ENCODE measurements at places on chromosomes 4 and X. TPM values are rescaled to one million over a fixed set of nuclear protein-coding genes. Genes with fewer than 3 reads are reported as not detected.

DNA sequence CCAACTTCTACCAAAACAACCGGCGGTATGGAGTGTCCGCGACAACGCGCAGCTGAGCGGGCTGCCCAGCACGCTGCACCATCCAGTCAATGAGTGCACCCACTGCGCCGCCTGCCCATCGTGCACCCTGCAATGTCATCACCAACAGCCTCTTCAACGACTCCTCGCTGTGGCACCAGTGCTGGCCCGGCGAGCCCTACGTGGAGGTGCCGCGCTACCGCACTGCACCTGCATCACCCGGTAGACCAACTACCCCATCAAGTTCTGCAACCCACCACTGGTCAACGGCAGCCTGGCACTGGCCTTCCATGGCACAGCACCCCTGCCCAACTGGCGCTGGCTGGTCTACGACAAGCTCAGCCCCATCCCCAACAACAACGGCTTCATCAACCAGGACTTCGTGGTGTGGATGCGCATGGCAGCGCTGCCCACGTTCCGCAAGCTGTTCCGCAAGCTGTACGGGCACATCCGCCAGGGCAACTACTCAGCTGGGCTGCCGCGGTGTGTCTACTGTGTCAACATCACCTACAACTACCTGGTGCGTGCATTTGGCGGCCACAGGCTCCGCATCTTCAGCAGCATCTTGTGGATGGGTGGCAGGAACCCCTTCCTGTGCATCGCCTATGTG is 42.8 kb downstream of the IL13RA1 start:
- H3K4me3 ChIP-seq = no peak overlapping the region
- H3K27ac ChIP-seq = no peak overlapping the region
- peaks cover 2% of the 10 kb centered on the region for H3K27me3 ChIP-seq
- no peaks in the 10 kb centered on the region for H3K36me3 ChIP-seq

DNA sequence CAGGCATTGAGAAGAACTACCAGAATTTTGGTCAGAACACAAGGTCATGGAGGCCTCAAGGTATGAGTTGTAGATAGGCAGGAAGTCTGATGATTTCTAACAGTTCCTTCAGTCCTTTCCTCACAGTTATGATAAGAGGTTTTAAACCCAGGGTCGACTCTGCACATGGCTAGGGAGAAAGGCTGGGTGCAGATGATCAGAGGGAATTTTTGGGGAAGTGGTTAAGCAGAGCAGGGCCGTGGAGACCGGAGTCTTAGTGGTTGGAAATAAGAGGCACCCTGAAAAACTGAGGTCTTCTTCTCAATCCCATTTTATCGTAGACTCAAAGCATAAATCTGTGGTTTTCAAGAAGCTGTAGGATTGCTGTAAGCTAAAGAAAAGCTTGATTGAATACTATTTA is 118.5 kb upstream of the ANK2 start:
- no peak overlapping the region for H3K4me3 ChIP-seq
- no peaks in the 10 kb centered on the region for H3K36me3 ChIP-seq
- H3K27me3 ChIP-seq = peaks cover 9% of the 10 kb centered on the region

DNA sequence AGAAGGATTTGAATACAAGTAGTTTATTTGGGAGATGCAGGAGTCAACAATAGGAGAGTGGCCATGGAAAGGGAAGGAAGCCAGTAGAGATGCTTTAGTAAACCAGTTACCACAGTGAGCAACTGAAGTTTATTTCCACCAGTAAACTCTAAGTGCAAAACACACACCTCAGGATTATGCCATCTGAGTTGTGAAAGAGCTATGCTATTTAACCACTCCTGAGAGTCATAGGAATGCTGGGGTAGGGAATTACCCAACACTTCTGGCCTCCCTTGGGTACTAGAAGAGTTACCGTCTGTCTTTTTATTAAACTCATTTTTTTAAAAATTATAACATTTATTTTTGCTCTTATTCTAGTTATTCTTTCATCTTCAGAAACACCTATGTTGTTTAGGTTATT is 834.6 kb upstream of the AMOT start:
- H3K36me3 ChIP-seq = no peaks in the 10 kb centered on the region
- H3K27me3 ChIP-seq = no peaks in the 10 kb centered on the region

- no peak overlapping the region for H3K4me3 ChIP-seq
- no peak overlapping the region for H3K27ac ChIP-seq
- no peaks in the 10 kb centered on the region for H3K36me3 ChIP-seq
- peaks cover 8% of the 10 kb centered on the region for H3K4me1 ChIP-seq
- DNase-seq = no peak
Observed at GRCh38 chrX:15114743-15115566, 154.9 kb downstream of the ASB9 start.

DNA sequence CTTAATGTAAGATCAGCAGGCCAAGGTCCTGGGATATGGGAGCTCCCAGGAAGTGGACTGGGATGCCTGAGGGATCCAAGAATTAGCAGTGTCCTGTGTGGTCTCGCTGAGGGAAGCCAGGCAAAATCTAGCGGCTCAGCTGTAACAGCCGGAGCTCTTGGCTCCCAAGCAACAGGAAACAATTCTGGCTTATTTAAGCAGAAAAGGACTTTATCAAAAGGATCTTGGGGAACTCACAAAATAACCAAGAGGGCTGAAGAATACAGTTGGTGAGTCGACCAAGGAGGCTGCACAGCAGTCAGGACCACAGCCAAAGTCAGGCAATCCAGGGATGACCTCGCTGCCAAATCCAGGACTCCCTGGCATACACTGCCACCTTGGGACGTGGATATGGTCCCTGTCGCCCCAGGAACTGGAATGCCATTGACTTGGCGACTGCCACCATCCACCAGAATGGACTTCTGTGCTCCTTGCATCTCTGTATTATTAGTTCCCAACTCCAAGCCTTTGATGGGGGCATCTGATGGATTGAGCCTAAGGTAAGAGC is 165.3 kb upstream of the BCOR start:
- H3K4me3 ChIP-seq = no peak overlapping the region
- no peaks in the 10 kb centered on the region for H3K36me3 ChIP-seq
- DNase-seq = no peak
- H3K27ac ChIP-seq = no peak overlapping the region
- H3K27me3 ChIP-seq = no peaks in the 10 kb centered on the region

GRCh38 chr4:42425146-42426065 is 28.1 kb downstream of the SHISA3 start:
- H3K36me3 ChIP-seq = peaks cover 14% of the 10 kb centered on the region
- no peak overlapping the region for H3K27ac ChIP-seq
- no peaks in the 10 kb centered on the region for H3K27me3 ChIP-seq
- H3K4me3 ChIP-seq = no peak overlapping the region
- DNase-seq = no peak
- no peaks in the 10 kb centered on the region for H3K4me1 ChIP-seq

GRCh38 chr4:98506462-98507132 is 151.8 kb downstream of the TSPAN5 start:
- peaks cover 33% of the 10 kb centered on the region for H3K4me1 ChIP-seq
- DNase-seq = no peak
- H3K4me3 ChIP-seq = no peak overlapping the region
- H3K27ac ChIP-seq = no peak overlapping the region

DNA sequence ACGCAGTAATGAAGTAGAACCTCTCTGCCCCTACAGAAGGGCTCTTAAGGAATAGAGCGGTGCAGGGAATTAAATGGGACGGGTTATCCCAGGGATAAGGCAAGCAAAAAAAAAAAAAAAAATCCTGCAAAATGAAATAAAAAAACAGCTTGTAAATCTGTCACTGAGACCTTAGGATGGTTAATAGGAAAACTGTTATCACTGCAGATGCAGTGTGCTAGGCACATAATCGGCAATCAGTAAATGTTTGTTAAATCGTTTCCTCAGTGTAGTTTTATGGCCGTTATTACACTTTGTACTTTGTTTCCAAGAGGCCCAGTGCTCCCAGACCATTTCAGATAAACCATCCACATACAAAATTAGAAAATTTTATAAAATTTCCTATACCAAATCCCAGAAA is 1.0 kb downstream of the HNRNPH2 start:
- H3K4me3 ChIP-seq = peak overlapping the region; percentile 89
- peak overlapping the region; percentile 98 for H3K27ac ChIP-seq
- no peak for DNase-seq

DNA sequence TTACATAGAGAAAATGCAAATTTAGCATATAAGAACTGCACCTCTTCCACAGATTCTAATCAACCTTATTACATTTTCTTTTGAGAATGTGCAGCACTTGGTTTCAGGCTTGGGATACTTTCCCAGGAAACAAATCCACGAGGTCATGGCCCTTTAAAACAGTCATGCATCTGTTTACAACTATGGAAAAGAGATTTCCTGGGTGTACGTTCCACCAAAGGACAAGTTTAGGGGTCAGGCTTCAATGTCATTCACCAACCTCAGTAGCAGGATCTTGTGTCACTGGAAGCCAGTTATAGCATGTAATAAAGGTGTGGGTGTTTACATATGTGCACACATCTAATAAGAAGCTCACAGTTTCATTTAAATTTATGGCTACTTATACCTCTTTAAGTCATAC is 30.7 kb downstream of the EREG start:
- no peak overlapping the region for H3K27ac ChIP-seq
- peaks cover 6% of the 10 kb centered on the region for H3K4me1 ChIP-seq
- H3K27me3 ChIP-seq = no peaks in the 10 kb centered on the region
- H3K4me3 ChIP-seq = no peak overlapping the region

GRCh38 chr4:107442538-107443111 is 277.4 kb downstream of the PAPSS1 start:
- no peaks in the 10 kb centered on the region for H3K27me3 ChIP-seq
- H3K4me1 ChIP-seq = no peaks in the 10 kb centered on the region
- DNase-seq = no peak
- no peak overlapping the region for H3K27ac ChIP-seq
- no peaks in the 10 kb centered on the region for H3K36me3 ChIP-seq

DNA sequence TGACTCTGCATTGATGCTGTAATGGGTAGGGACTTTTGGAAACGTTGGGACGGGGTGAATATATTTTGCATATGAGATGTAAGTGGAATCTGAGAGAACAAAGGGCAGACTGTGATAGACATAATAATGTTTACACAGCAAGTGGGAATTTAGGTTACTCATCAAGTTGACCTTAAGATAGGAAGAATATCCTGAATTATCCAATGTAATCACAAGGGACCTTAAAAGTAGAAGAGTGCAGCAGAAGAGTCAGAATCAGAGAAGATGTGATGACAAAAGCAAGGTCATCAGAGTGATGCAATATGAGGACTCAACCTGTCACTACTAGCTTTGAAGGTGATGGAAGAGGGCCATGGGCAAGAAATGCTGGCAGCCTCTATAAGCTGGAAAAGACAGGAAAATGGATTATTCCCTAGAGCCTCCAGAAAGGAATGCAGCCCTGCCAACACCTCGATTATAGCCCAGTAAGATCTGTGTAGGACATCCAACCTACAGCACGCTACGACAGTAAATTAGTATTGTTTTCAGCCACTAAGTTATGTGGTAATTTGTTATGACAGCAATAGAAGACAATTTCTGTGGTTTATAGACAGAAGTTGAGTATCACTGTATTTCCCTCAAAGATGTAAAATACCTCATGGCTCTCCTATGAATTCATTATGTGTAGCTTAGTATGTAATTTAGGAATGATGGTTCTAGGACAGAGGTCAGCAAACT is 26.4 kb downstream of the MORC4 start:
- no peaks in the 10 kb centered on the region for H3K4me1 ChIP-seq
- H3K27ac ChIP-seq = no peak overlapping the region

DNA sequence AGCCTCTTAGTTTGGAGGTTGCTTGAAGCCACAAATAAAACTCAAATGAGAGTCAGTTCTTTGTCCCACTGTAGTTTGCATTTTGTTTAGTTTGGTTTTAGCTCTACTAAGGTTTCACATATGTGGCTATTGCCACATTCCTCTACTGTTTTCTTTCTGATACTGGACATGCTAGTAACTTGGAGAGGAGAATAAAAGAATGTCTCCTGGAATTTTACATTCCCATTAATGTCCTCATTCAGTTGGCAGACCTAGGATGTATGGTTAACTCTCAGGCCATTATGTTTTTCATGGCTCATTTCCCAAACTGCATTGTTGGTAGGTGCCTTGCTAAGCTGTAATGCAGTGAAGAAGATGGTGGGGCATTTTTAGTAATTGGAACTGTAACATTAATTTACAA is 29.9 kb downstream of the UPRT start:
- no peak overlapping the region for H3K4me3 ChIP-seq
- H3K27ac ChIP-seq = no peak overlapping the region
- H3K4me1 ChIP-seq = no peaks in the 10 kb centered on the region

MAGEA10 gene
- not detected for total RNA-seq

GLOD5 gene
- not detected for total RNA-seq

BST1 gene
- 0.67 TPM for total RNA-seq

ENPP6 gene
- total RNA-seq = 0.29 TPM

SPRY1 gene
- 11.1 TPM for total RNA-seq

CORIN gene
- total RNA-seq = 0.56 TPM

ZXDB gene
- total RNA-seq = 5.6 TPM
